ENCODE measurements at places on chromosomes 2 and 18.

GRCh38 chr2:223797811-223798721 lies 39.3 kb downstream of the AP1S3 start:
- peak; percentile 60 for DNase-seq

- no peak for DNase-seq
Observed at GRCh38 chr2:103002954-103003353, 241.1 kb downstream of the TMEM182 start.

- DNase-seq = peak; percentile 71
Observed at GRCh38 chr2:24721470-24721869, 71.7 kb downstream of the PTRHD1 start.

GRCh38 chr18:61829108-61829507 lies 63.7 kb downstream of the RNF152 start:
- DNase-seq = no peak

- DNase-seq = no peak
Observed at GRCh38 chr18:32389858-32390257, 80.8 kb downstream of the GAREM1 start.

DNA sequence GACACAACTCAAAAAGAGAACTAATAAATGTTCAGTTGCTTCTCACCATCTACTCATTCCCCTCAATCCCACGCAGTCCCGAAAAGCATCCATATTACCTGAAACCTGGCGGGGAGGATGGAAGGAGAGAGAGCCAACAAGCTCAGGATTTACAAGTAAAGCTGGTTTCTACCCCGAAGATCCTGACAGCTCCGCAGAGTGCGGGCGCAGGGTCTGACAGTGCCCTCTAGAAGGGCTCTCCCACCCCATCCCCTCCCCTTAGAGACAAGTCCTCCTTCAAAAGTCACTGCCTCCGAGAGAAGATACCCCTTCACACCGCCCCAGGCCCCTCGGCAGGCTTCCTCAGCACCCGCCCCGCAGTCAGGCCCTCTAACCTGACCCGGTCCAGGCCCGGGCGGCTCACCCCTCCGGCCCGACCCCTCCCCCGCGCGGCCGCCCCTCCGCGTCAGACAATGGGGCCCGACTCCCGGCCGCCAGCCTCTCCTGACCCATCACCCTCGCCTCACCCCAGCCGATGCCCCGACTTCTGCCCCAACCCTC lies 550 bp downstream of the RAB1A start:
- DNase-seq = no peak

DNA sequence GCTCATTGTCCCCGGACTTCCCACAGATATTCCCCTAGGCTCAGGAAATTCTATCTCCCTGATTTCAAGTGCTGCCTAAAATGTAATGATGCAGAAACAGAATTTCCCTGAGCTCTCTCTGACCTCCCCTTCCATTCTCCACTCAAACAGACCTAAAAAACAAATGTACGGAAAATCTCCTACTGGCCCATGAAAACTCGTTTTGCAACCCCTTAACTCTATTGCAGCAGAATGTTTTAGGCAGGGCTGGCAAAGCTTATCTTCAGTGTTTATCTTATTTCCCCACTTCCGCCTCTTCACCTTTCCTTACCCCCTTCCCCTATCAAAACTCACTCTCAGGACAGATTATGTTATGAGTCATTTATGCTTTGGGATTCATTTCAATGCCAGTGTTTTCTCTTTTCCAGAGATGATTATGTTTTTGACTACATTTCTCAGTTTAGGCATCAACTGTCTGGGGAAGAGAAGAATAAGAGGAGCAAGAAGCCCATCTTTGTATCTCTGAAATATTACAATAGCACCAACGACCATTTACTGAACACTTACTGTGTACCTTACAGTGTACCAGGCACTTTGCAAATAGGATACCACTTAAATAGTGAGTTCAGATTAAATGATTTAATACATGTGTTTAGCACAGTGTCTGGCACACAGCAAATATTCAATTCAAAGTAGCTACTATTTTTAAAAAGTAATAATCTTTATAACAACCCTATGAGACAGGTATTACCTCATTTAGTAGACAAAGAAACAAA lies 53.9 kb upstream of the STPG4 start:
- DNase-seq = no peak

GRCh38 chr2:220628252-220628651 lies 943.9 kb downstream of the EPHA4 start:
- no peak for DNase-seq

GRCh38 chr2:226607379-226607778 lies 192.2 kb downstream of the IRS1 start:
- DNase-seq = peak; percentile 16

DNA sequence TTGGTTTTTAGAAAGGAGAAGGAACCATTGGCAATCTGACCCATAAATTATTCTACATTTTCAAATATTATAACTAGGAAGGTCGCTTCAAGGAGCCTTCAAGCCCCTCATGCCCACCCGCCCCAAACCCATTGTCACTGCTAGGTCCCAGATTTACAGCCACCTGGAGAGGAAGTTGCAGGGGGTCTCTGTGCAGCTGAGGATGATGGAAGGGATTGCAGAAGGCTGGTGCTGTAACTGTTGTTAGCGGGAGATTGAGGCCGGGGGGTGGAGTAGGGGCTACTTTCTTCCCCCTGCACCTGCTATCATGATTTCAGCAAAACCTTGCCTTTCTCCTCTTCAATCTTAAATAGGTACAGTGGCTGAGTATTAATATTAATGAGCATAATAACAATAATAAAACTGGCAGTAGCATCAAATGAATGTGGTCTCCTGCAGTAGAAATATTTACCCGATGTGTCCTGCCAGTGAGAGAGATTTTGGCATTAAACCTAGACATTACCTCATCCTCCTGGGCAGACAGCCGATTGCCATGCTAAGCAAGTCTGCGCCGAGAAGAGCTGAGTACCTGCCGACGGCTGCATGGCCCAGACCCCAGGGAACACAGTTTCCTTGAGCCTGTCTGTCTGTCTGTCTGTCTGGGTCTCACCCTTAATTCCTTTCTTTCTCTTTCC lies 225.4 kb downstream of the FAM210A start:
- peak; percentile 78 for DNase-seq

- DNase-seq = no peak
Observed at GRCh38 chr18:49886891-49887764, 73.8 kb upstream of the ACAA2 start.

- DNase-seq = no peak
Observed at GRCh38 chr2:154244932-154245331, 373.2 kb downstream of the GALNT13 start.

- DNase-seq = no peak
Observed at GRCh38 chr2:5685225-5685624, 7.0 kb upstream of the SOX11 start.

- DNase-seq = no peak
Observed at GRCh38 chr2:45069684-45070083, 60.4 kb upstream of the SIX2 start.

GRCh38 chr18:23844991-23845680 lies 155.9 kb downstream of the LAMA3 start:
- peak; percentile 72 for DNase-seq

- no peak for DNase-seq
Observed at GRCh38 chr2:28582595-28582994, 86.7 kb downstream of the PLB1 start.

DNA sequence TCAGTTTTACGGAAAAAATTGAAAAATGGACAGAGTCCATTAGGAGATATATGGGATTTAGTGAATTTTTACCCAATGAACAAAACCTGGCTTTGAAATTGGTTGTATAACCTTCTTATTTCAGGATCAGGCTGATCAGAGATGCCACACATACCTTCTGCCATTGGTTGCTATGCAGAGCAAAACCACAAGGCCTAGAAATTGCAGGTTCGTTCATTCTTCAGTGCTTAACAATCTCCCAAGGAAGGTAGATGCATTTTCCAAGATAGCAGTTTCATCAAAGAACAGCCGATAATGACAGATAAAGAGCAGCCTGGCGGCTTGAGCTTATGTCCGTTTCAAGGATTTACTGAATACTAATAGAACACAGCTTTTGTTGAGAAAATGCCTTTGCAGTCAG lies 868.8 kb downstream of the EPHA4 start:
- DNase-seq = no peak

- no peak for DNase-seq
Observed at GRCh38 chr18:1019191-1019590, 114.5 kb downstream of the ADCYAP1 start.

DNA sequence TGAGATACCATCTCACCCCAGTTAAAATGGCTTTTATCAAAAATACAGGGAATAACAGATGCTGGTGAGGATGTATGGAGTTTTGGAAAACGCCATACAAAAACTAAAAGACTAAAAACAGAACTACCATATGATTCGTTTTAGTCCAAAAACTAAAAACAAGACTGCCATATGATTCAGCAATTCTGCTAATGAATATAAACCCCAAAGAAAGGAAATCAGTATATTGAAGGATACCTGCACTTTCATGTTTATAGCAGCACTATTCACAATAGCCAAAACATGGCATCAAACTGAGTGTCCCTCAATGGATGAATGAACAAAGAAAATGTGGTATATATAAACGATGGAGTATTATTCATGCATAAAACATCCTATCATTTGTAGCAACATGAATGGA lies 224.4 kb upstream of the MC4R start:
- no peak for DNase-seq

GRCh38 chr2:33373986-33374385 lies 102.5 kb upstream of the RASGRP3 start:
- DNase-seq = peak; percentile 76

- DNase-seq = no peak
Observed at GRCh38 chr2:229642371-229642770, 72.0 kb downstream of the DNER start.

DNA sequence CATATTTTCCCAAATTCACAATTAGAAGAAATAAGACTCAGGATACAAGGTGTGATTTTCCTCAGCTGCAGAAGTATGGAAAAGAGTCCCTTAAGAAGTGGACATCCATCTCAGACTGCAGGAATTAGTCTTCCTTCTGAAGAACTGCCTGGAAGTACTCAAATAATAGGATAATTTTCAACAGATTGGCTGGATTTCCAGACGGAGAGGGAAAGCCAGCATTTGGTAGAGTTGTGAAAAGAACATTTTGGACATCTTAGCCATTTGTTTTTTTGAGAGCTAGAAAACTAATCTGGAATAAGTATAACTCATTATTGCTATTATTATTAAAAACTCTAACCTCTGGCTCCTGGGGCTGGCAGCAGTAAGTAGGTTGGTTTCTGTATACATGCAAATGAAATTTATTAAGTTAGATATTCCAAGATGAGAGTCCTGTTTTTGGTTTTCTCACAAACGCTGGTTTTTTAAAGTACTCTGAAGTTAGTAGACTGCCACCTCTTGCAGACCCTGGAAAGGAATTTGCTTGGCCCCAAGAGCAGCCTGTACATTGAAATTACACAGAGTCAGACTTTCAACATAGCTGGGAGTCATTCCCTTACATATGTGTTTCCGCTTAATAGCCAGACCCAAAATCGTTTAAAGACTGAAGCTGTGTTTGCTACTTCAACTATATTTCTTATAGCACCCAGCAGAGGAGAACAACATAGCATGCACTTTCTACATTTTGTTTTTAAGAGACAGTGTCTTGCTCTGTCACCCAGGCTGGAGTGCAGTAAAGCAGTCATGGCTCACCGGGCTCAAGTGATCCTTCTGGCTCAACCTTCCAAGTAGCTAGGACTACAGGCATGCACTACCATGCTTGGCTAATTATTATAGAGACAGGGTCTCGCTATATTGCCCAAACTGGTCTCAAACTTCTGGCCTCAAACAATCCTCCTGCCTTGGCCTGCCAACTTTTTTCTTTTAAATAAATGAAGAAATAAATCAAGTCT lies 142.4 kb downstream of the THADA start:
- DNase-seq = no peak

DNA sequence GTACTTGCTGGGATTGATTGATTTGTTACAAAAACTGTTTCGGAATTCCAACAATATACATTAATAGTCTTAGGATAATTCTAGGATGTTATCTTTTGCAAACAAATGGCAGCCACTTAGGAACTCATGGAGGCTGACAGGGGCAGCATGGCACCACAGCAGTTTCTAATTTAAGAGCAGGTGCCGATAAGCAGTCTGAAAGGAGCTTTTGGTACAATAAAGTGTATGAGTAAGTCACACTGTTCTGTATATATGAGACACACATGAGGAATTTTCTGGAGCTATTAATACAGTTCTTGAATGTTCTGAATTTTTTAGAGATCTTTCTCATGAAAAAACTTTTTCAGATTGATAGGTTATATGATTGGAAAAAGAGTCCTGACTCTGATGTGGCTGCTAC lies 52.2 kb downstream of the EIF5B start:
- DNase-seq = peak; percentile 22

- no peak for DNase-seq
Observed at GRCh38 chr2:223227338-223227737, 175.3 kb downstream of the KCNE4 start.

DNA sequence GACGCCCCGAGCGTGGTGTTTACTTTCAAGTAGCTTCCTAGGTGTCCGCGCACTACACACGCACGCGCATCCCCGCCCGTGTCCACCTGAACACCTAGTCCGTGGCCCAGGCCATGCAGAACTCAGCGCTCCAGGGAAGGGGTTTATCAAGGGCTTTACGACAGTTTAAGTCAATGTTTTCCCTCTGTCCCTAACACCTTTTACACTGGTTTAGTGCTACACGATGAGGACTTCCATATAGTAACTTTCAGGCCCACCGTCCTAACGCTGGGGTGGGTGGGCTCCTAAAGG lies 1.4 kb upstream of the BCL2 start:
- no peak for DNase-seq

- no peak for DNase-seq
Observed at GRCh38 chr2:172865422-172865821, 129.8 kb downstream of the RAPGEF4 start.

DNA sequence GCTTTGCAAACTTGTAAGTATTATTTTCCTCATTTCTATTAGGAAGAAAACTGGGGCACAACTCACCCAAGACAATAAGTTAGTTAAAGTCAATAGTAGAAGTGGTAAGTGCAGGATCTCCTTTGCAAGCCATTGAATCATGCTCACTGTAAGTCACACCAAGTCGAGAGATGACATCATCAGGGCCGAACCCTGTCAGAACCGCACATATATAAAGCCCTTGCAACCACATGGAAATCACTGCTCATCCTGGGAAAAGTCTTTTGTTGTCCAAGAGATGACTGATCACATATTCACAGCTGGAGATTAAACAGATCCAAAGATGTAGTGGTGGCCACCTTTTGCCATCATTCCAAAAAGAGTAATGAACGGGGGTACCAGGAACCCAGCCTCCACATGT lies 484.8 kb upstream of the ID2 start:
- peak; percentile 80 for DNase-seq
